ENCODE measurements at places on chromosomes 4 and X.
A peak's percentile ranks its signal among the peaks of the same experiment; 100 is the strongest.

- no peak for DNase-seq
Observed at GRCh38 chr4:147139455-147140198, 194.0 kb upstream of the TTC29 start.

- no peak for DNase-seq
Observed at GRCh38 chr4:7166981-7167700, 25.2 kb upstream of the SORCS2 start.

GRCh38 chrX:29090811-29091210, 503.6 kb downstream of the IL1RAPL1 start:
- DNase-seq = no peak

- no peak for DNase-seq
Observed at GRCh38 chr4:152415980-152416379, 119.9 kb downstream of the FBXW7 start.

GRCh38 chr4:33722254-33722653, 2522.1 kb downstream of the ARAP2 start:
- DNase-seq = no peak

GRCh38 chrX:40237731-40238178, 140.0 kb upstream of the BCOR start:
- DNase-seq = no peak

DNA sequence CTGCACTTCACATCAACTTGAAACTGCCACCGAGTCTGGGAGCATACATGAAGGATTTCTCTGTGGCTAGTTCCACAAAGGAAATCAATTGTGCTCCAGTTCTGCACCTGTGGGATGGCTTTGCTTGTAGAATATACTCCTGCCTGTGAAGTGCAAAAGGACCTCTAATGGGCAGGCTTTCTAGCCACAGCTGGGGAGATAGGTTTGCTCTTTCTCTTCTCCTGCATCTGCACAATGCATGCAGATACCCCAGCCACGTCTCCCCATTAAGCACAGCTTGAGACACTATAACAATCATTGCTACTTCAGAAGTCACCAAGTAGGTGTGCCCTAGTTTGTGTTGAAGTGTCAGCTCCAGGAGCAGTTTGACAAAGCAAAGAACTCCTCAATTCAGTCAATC, 364.6 kb downstream of the ZIC3 start:
- DNase-seq = no peak

DNA sequence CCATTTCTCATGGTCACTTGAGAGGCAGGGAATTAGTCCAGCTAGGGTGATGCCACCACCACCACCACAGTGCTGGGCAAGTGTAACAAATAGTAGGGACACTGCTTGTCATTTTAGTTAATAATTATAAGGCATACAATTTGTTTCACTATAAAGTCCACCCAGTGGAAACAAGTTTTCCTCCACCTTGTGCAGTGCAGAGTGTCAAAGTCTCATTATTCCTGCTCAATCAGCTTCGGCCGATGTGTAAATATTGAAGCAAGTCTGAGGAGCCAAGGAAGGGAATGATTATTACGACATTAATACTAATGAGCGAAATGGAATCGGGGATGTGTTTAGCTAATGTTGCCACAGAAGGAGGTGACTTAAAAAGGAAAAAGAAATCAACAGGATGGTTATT, 340.4 kb downstream of the NKX6-1 start:
- DNase-seq = no peak

DNA sequence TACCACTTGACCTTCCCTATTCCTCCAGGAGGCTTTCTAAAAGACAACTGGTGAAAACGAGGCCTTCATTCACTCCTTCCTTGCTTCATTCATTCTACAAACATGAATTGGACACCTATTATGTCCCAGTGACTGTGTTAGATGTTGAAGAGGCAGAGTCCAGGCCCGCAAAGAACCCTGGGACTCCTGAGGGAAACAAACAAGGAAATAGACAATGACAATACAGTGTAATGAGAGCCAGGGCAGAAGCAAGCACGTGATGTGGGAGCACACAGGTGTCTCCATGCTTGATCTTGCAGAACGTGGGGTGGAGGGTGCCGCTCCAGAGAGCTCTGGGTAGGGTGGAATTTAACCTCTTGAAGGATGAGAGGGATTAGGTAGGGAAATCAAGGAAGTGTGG, 137.6 kb upstream of the KLF3 start:
- no peak for DNase-seq

- DNase-seq = no peak
Observed at GRCh38 chr4:123037804-123038203, 115.4 kb upstream of the NUDT6 start.

- no peak for DNase-seq
Observed at GRCh38 chrX:118523920-118524319, 28.3 kb downstream of the DOCK11 start.

DNA sequence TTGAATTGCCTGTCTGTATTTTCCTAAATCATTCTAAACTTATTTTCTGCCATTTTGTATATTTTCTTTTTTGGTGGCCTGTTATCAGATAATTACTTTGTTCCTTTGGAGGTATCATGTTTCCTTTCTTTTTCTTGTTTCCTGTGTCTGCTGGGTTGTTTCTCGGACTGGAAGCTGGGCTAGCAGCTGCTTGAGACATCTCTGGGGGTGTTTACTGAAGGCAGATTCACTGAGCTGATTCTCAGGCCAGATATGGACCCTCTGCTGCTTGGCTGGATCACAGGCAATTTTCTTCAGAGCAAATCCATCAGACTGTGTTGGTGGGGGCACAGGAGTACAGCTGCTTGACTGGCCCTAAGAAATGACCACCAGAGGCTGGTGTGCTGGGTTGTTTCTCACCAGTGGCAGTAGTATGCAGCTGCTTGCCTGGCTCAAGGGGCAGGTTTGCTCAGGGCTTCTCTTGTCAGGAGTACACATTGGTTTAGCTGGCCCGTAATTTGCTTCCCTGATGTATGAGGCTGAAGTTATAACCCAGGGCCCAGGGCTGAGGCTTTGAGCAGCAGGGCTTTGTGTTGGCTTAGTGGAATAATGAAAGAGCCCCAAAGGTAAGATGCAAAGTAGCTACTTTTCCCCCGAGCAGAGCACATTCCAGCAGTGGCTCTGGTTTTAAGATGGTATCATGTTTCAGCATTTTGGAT, 680.6 kb downstream of the TECRL start:
- DNase-seq = no peak

- no peak for DNase-seq
Observed at GRCh38 chr4:97359826-97360225, 783.5 kb downstream of the STPG2 start.

GRCh38 chrX:113950081-113950678, 633.7 kb upstream of the HTR2C start:
- no peak for DNase-seq

- peak; percentile 1 for DNase-seq
Observed at GRCh38 chr4:105709081-105709450, 482 bp downstream of the GSTCD start.

GRCh38 chr4:2902126-2902525, 58.5 kb downstream of the ADD1 start:
- no peak for DNase-seq

DNA sequence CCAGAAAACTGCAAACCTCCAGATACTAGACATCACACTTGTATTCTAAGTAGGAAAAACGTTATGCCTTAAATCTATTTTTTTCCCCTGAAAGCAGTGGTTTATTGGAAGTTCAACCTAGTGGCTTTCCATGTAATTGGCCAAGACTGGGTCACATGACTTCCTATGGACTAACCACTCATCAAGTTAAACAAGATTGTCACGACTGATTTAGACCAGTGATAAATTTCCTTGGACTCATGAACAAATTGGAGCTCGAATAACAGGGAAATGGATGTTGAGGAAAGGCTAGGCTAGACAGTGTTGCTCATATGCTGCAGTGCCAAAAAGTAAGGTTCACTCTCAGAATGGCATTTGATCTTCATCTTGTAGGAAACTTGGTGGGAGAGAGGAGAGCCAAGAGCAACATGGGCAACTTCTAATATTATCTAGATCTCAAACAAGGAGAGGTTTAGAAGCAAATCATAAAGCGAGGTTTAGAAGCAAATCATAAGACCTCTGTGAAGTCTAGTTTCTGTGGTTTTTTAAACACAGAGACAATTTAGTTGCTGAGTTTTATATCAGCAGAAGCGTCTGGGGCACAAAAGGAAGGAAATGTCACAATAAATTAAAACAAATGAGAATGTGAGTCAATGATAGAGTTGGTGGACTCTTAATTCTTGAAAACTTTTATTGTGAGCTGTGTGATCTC, 165.6 kb upstream of the BOD1L1 start:
- DNase-seq = no peak

DNA sequence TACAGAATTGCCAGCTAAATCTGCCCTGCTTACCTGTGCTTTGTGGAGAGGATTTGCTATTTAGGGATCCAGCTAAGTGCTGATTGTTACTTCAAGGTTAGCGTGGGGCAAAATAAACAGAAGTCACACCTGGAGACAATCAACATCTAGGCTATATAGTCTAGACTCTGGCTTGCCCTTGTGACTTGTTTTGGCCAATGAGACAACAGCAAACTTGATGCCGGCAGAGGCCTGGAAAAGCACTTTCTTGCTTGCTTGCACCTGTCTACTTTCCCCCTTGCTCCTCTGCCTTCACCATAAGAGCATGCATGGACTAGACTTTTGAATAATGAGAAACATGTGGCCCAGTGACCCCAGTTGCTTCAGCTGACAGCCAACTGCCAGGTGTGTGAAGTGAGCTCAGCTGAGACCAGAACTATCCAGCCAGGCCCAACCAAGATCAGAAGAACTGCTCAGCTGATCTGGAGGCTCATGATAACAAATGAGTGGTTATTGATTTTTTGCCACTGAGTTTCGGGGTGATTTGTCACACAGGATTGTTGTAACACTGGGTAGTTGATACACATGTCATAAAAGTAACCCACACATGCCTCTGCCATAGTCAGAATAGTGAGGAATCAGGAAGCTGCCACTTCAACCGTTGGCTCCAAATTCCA, 164.4 kb downstream of the RBMX2 start:
- no peak for DNase-seq

DNA sequence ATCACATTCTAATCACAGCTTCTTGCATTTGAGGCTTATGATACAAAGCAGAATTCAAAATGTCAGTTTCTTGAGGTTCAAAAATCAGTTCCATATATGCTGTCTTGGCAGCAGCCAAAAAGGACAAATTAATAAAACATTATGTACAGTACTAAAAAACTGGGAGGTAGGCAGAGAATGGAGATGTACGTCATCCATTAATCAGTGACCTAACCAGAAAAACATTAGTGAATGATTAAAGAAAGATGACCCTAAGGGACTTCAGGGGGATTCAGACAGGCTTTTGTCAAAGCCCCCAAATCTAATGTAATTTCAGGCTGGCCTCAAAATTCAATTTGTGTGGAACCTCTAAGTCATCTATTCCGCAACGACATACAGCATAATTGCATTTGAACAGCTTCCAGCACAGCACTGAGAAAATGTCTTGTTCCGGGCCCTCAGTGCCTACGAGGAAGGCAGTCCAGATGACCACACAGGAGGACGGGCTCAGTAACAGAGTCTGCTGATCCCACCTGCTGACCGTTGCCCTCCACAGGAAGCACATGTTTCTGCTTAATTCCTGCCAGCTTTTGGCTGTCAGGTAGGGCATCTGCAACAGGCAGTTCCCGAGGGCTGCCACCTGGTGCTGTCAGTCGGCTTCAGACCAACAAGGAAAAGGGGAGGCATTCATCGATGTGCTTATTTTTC, 83.8 kb upstream of the HHIP start:
- DNase-seq = no peak

DNA sequence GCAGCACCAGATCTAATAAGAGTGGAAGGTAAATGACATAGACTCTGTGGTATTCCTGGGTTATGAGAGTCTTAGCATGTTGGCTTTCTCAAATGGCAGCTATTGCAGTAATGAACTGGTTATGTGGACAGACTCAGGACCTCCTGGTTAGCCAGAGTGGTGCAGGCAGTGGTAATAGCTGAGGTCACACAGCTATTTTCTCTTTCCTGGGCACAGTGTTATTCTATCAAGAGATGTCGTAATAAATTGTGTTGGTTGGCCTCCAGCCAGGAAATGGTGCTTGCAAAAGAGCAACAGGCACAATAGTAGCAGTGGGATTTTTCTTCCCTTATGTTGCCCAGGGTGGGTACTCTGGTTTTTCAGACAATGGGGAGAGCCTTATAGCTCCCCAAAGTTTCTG, 279.2 kb upstream of the FGF16 start:
- DNase-seq = no peak

DNA sequence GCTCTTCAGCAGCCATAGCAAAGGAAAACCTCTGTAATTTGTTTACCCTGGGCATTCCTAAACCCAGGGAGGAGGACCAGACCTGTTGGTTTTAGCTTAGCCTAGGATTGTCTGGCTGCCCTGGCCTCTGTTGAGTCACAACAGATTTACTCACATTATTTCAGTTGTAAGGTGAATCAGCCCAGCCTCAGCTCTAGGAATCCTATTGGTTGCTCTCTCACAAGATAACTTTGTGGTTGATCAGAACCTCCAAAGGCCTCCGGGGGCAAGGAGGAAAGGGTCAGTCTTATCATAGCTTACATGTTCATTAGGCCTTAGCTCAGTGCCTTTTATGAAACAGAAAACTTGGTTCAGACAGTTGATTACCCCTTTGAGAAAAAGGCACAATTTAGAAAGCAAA, 41.0 kb downstream of the PDK3 start:
- DNase-seq = no peak

DNA sequence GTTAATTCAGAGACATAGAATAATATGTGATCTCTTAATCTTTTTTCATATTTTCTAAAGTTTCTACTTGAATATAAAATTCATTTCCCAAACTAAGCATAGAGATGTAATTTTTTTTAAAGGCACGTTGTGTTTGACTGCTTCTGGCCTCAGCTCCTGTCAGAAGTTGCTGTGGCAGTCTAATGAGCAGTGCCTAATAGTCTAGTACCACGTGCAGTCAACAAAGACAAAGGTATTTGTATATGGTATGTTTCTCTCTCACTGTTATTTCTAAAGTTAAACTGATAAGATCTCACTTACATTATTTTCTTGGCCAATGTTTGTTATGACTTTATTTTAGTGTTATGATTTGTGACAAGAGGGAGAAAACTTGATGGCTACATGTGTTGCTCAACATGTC, 48.6 kb upstream of the MCUB start:
- DNase-seq = no peak

- no peak for DNase-seq
Observed at GRCh38 chrX:151151665-151152267, 24.6 kb upstream of the GPR50 start.
